ENCODE measurements at places on chromosomes 1 and 21.

- no peak for DNase-seq
These were observed 9.8 kb upstream of the KCNQ4 start for GRCh38 chr1:40773748-40774265.

DNA sequence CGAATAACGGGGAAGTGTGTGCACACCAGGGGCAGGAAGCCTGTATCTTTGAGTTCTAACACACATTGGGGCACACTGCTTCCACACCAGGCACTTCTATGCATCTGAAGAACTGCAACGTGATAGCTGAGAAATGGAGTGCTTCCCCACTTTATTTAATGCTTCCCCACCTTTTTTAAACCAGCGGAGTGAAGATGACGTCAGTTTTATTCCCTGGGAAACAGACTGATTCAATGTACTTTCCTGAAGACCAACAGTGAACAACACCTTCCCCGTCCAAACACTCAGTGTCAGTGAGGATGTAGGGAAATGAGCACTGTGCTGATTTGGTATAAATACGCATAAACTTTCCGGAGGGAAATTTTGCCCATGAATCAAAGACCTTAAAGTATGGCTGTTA is 87.1 kb downstream of the PGBD5 start:
- DNase-seq = no peak

DNA sequence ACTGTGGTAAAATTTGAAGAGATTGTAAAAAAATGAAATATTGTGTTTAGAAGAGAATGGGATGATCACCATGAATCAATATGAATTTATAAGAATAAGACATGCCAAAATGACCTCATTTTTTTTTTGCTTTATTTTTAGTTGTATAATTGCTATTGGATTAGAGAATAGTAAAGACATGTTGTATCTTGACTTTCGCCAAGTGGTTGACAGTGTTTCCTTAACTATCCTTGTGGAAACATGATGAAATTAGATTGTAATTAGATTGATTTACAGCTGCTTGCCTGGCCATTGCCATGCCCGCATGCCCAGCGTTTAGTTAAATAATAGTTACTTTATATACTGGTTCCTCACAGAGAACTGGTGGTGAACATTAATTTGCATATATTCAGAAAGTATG is 154.9 kb downstream of the MAGI3 start:
- no peak for DNase-seq

DNA sequence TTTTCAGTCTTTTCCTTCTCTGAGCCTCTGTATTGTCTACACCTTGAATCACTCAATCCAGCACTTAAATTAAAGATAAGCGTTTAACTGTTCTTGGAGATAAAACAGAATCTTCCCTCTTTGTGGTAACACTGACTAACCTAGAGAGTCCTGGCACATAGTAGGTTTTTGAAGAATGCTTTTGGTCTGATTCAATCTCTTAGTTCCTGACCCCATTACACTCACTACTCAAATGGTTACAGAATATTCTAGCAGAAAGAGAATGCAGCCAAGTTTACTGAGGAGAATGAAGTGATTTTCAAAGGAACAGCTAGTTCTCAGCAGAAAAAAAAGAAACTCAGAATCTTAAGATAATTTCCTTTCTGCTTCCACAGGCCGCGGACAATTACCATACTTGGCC is 309.2 kb upstream of the PRMT6 start:
- DNase-seq = no peak

GRCh38 chr1:92329347-92330129 is 30.7 kb downstream of the RPAP2 start:
- DNase-seq = no peak

- no peak for DNase-seq
These were observed 130.9 kb upstream of the ZBTB40 start for GRCh38 chr1:22320587-22321344.

- DNase-seq = no peak
These were observed 772.5 kb downstream of the USP25 start for GRCh38 chr21:16502273-16502672.

GRCh38 chr21:38861989-38862683 is 56.4 kb downstream of the ETS2 start:
- DNase-seq = no peak

DNA sequence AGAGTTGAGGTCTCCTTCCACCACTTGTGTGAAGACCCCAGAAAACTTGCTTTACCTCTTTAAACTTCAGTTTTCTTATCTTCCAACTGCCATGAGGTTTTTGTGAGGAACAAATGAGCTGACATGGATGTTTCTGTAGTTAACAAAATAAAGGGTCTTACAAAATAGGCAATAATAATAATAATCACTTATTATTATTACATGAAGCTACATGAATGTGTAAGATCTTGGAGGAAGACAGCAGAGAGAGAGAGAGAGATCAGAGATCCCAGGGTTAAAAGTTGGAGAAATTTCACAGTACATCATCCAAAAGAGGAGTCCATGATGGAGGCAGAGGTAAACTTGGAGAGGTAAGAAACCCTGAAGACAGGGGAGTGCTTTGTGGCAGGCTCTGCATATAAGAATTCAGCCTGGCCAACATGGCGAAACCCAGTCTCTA is 10.7 kb downstream of the RCC1 start:
- DNase-seq = no peak

GRCh38 chr1:51518586-51519047 is 449 bp downstream of the EPS15 start:
- DNase-seq = peak; percentile 10

Measured in CD4-positive, alpha-beta T cell treated with Interleukin-6 at 100 ng/mL for 8 hours (primary cell).